ENCODE measurements at places on chromosomes 6 and 20. TPM values are rescaled to one million over a fixed set of nuclear protein-coding genes. Genes with fewer than 3 reads are reported as not detected.

GRCh38 chr6:52415917-52416628 lies 4.1 kb upstream of the EFHC1 start:
- DNase-seq = no peak
- no peaks in the 10 kb centered on the region for H3K4me1 ChIP-seq
- no peak overlapping the region for H3K27ac ChIP-seq

GRCh38 chr6:22059126-22059525 lies 237.7 kb downstream of the PRL start:
- H3K36me3 ChIP-seq = no peaks in the 10 kb centered on the region
- H3K4me1 ChIP-seq = no peaks in the 10 kb centered on the region
- H3K27me3 ChIP-seq = no peaks in the 10 kb centered on the region
- H3K4me3 ChIP-seq = no peak overlapping the region

GRCh38 chr6:141244366-141244765 lies 888.4 kb upstream of the GJE1 start:
- DNase-seq = no peak
- H3K27me3 ChIP-seq = no peaks in the 10 kb centered on the region
- no peaks in the 10 kb centered on the region for H3K36me3 ChIP-seq
- H3K4me1 ChIP-seq = no peaks in the 10 kb centered on the region
- H3K4me3 ChIP-seq = no peak overlapping the region
- H3K27ac ChIP-seq = no peak overlapping the region

DNA sequence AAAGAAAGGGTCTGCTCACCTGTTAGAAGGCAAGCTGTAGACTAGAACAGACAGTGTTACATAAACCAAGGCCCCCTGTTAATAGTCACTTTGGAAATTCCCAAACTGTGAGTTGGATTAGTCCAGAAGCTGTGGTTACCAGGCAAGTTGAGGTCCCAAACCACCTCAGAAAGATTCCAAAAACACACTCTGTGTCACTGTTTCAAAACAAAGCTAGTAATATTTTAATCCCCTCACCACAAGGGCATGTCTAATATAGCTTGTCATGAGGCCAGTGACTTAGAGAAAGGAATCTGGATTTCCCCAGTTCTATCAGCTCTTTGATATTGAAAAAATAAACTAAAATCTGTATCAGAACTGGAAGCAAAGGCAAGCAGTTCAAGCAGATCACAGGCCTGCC lies 244.6 kb downstream of the HAO1 start:
- H3K4me1 ChIP-seq = no peaks in the 10 kb centered on the region
- H3K36me3 ChIP-seq = no peaks in the 10 kb centered on the region
- H3K4me3 ChIP-seq = no peak overlapping the region
- H3K27me3 ChIP-seq = no peaks in the 10 kb centered on the region
- no peak overlapping the region for H3K27ac ChIP-seq

- H3K27me3 ChIP-seq = no peaks in the 10 kb centered on the region
- no peak for DNase-seq
- H3K4me1 ChIP-seq = no peaks in the 10 kb centered on the region
- H3K4me3 ChIP-seq = no peak overlapping the region
- no peak overlapping the region for H3K27ac ChIP-seq
Observed at GRCh38 chr6:18219591-18219990, 44.7 kb downstream of the DEK start.

DNA sequence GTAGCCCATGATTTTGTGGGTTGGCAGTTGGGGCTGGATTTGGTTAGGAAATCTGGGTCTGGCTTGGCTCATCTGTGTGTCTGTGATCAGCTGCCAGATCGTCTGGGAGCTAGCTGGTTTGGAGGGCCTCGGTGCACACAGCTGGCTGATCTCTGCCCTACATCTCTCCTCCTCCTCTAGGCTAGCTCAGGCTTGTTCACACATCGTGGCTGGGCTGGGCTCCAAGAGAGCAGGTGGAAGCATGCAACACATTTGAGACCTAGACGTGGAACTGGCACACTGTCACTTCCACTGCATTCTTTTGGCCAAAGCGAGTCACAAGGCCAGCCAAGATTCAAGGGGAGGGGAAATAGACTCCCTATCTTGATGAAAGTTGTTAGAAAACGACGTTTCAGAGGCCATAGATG lies 15.9 kb downstream of the NDUFAF5 start:
- peaks cover 12% of the 10 kb centered on the region for H3K4me1 ChIP-seq
- H3K27me3 ChIP-seq = no peaks in the 10 kb centered on the region
- H3K4me3 ChIP-seq = no peak overlapping the region

- H3K27ac ChIP-seq = no peak overlapping the region
- H3K4me3 ChIP-seq = no peak overlapping the region
- DNase-seq = no peak
- no peaks in the 10 kb centered on the region for H3K4me1 ChIP-seq
- no peaks in the 10 kb centered on the region for H3K36me3 ChIP-seq
- no peaks in the 10 kb centered on the region for H3K27me3 ChIP-seq
Observed at GRCh38 chr20:16955971-16956370, 207.8 kb downstream of the OTOR start.

DNA sequence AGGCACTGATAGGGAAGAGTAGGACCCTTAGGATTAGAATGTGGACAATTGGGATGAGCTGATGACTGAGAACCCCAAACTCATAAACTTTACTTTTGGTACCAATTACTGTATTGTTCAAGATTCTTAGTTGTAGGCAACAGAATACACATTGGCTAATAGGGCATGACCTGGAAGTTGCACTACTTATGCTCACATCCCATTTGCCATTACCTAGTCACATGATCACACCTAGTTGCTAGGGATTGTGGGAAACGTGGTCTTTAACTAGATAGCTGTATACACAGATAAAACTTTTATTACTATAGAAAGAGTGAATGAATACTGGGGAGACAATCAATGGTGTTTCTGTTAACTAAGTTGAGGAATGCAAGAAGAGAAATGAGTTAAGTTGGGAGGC lies 113.4 kb upstream of the AKIRIN2 start:
- no peaks in the 10 kb centered on the region for H3K27me3 ChIP-seq
- H3K36me3 ChIP-seq = no peaks in the 10 kb centered on the region

GRCh38 chr6:129923530-129924250 lies 62.6 kb upstream of the TMEM244 start:
- no peak overlapping the region for H3K27ac ChIP-seq
- no peaks in the 10 kb centered on the region for H3K27me3 ChIP-seq
- no peak overlapping the region for H3K4me3 ChIP-seq
- no peaks in the 10 kb centered on the region for H3K4me1 ChIP-seq
- H3K36me3 ChIP-seq = no peaks in the 10 kb centered on the region

GRCh38 chr6:44641344-44642031 lies 254.0 kb downstream of the CDC5L start:
- no peaks in the 10 kb centered on the region for H3K4me1 ChIP-seq
- H3K36me3 ChIP-seq = no peaks in the 10 kb centered on the region
- H3K27me3 ChIP-seq = no peaks in the 10 kb centered on the region
- H3K4me3 ChIP-seq = no peak overlapping the region
- no peak overlapping the region for H3K27ac ChIP-seq
- no peak for DNase-seq

DNA sequence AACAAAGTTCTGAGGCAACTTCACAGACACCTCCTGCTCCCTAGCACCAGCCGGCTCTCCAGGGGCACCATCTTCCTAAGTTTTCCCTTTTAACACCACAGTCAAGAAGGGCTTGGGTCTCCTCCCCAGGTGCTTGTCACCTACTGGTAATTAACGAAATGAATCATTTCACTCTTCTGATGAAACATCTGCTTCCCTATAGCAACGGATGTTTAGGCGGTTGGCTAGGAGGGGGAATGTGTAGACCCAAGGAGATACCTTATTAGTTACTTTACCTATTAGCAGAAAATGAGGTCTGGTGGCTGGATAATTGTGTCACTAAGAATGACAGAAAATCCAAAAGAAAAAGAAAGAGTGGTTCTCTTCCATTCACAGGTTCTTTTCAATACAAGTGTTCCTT lies 46.3 kb upstream of the FABP7 start:
- H3K4me3 ChIP-seq = no peak overlapping the region
- no peak overlapping the region for H3K27ac ChIP-seq
- H3K4me1 ChIP-seq = no peaks in the 10 kb centered on the region
- no peaks in the 10 kb centered on the region for H3K36me3 ChIP-seq
- no peak for DNase-seq
- no peaks in the 10 kb centered on the region for H3K27me3 ChIP-seq

DNA sequence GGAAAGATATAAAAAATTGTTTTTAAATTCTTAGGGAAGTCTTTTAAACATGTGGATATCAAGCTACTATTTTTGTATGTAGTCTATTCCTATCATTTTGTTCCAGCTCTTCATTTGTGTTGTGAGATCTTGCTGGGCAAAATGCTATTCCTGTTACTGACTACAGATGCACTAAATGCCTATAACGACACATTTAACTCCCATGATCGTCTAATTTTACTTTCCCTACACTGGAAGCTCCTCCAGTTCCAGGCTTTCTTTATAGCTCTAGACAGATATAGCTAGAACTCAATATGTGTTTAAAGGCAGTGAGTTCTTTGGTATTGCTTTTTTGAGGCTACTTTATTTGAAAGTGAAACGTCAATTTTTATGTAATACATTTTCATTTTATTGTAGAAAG lies 971.5 kb upstream of the CITED2 start:
- H3K27me3 ChIP-seq = no peaks in the 10 kb centered on the region
- no peaks in the 10 kb centered on the region for H3K36me3 ChIP-seq
- H3K4me3 ChIP-seq = no peak overlapping the region
- no peaks in the 10 kb centered on the region for H3K4me1 ChIP-seq
- H3K27ac ChIP-seq = no peak overlapping the region

GRCh38 chr6:163343609-163344008 lies 70.9 kb upstream of the QKI start:
- no peaks in the 10 kb centered on the region for H3K27me3 ChIP-seq
- no peaks in the 10 kb centered on the region for H3K36me3 ChIP-seq
- H3K27ac ChIP-seq = no peak overlapping the region
- no peak for DNase-seq
- no peak overlapping the region for H3K4me3 ChIP-seq
- no peaks in the 10 kb centered on the region for H3K4me1 ChIP-seq

GRCh38 chr6:103367212-103367611 lies 1492.5 kb downstream of the HACE1 start:
- no peaks in the 10 kb centered on the region for H3K36me3 ChIP-seq
- DNase-seq = no peak
- no peak overlapping the region for H3K4me3 ChIP-seq

- H3K27me3 ChIP-seq = no peaks in the 10 kb centered on the region
- H3K36me3 ChIP-seq = no peaks in the 10 kb centered on the region
- no peak for DNase-seq
Observed at GRCh38 chr20:9114709-9115108, 45.8 kb downstream of the PLCB4 start.

DNA sequence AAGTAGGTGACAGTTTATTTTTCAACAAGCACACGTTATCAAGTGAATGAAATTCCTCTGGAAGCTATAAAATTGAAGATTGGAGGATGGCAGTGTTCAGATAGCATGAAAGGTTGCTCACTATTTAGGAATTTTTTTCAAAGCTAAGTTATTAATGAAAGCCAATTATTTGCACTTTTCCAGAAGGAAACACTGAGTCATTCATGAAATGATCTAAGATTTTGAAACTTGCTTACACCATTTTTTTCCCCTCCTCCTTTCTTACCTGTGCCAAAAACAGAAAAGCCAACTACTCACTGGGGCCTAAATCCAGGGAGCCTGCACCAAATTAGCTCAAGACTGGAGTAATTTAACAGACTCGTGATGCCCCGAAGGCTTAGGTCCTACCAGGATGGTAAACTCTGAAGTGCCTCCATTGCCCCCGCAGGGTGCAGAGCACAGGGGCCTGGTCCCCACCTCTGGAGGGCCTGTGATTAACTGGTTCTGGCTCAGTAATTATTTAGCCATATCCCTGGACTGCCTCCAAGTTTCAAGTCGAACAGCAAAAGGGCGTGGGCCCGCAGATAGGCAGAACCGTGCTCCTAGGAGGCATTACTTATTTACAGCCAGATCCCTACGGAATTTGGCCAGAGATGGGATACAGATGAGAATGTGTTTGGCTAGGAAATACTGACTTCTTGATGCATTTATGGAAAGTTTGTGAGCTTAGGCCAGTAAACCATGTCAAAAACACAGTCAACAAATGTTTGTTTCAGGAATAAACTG lies 28.0 kb upstream of the ZNF217 start:
- H3K27ac ChIP-seq = peak overlapping the region; percentile 91
- no peaks in the 10 kb centered on the region for H3K36me3 ChIP-seq
- peak; percentile 60 for DNase-seq
- no peaks in the 10 kb centered on the region for H3K27me3 ChIP-seq

DNA sequence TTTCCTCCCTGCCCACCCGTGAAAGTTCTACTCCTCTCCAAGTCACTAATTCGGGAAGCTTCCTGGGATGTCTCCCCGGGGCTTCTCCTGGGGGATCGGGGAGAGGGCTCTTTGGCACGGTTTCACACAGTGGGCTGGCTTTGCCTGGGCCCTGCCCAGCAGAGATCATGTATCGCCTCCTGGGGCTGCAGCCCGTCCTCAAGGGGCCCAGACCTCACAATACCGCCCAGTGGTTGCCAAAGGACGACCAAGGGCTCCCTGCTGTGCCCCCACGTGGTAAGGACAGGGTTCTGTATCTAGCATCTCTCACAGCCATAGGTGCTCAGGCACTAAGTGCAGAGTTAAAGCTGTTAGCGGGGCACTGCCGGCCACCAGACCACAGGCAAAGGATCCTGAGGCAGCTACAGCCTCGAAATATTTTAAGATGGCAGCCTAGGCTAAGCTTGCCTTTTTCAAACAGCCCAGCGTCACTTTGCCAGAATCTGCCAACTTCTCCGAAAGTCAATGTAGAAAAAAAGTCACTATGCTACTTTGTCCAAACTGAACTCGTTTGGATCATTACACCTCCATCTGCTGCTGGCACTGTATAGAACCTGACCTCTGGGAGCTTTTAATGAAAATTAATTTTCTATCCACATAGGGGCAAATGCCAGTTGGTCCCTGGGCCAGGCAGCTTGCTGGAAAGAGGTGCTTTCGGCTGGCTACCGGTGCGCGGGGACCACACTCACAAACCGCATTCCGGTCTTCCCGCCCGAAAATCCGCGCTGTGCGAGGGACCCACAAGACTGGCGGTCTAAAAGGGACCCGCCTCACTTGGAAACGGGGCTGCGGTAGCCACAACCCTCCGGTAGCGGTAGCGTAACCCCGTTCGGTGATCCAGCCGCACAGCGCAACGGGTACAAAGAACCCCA lies 1.3 kb upstream of the NNAT start:
- DNase-seq = no peak
- no peak overlapping the region for H3K27ac ChIP-seq
- H3K36me3 ChIP-seq = peaks cover 7% of the 10 kb centered on the region

The MED23 gene
- total RNA-seq = 9.7 TPM

The CDH4 gene
- 0.09 TPM for total RNA-seq

The GPLD1 gene
- total RNA-seq = 1.2 TPM

The CENPQ gene
- 1.7 TPM for total RNA-seq

The COL9A1 gene
- 1.1 TPM for total RNA-seq

The KIAA1586 gene
- total RNA-seq = 3.1 TPM

The LTA gene
- total RNA-seq = 0.12 TPM

The SAPCD1 gene
- 0.62 TPM for total RNA-seq

The PLCB1 gene
- 13.9 TPM for total RNA-seq

The MRPL14 gene
- total RNA-seq = 15.0 TPM

The ZC3H12D gene
- 0.64 TPM for total RNA-seq

The PAK5 gene
- 2.0 TPM for total RNA-seq

The TGM3 gene
- 0.06 TPM for total RNA-seq

The FAM209B gene
- total RNA-seq = not detected

The FAM162B gene
- total RNA-seq = 0.43 TPM

The TBX18 gene
- 0.52 TPM for total RNA-seq
